NCI-H748 treated with DMSO at 0.1 percent for 48 hours (cell line): ENCODE measurements at places on chromosomes 2 and 18.

DNA sequence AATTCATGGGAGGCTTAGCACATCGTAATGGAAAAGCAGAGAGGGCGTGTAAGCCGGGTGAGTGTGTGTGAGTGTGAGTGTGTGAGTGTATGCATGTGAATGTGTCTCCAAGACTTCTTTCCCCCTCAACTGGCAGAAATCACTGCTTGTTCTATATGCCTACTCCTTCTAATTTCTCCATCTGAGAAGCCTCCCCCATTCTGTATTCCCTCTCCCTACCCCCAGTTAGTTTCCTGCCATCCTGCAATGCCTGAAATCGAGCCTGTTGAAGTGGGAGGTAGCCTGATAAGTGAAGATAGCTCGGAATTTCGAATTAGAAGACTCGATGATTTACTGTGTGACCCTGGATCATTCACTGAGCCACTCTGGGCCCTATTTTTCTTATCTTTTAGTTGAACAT lies 30.0 kb upstream of the YWHAQ start:
- no peak for DNase-seq

- DNase-seq: no peak
Measured at GRCh38 chr18:49566217-49566770, 4.4 kb downstream of the LIPG start.

- no peak for DNase-seq
Measured at GRCh38 chr2:43343573-43344304, 117.3 kb upstream of the ZFP36L2 start.

DNA sequence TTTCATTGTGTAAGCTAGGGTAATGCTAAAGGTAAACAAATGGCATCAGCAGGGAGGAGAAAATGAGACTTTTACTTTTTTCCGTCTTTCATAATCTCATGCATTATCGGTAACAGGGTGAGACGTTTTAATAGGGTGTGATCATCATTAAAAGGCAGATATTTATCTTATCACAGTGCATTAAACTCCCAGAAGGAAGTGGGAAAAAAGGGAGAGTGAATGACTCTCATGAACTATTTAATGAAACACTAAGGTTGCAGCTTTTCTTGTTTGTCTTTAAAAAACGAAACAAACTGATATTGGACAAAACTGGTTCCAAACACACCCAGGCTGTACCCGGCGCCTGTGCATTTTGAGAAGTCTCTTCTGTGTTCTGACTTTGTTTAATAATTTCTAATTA lies 1936.8 kb upstream of the PIK3C3 start:
- no peak for DNase-seq

- DNase-seq: no peak
Measured at GRCh38 chr2:201127570-201127969, 11.6 kb downstream of the CFLAR start.

GRCh38 chr2:88521445-88522073 lies 69.1 kb upstream of the FOXI3 start:
- DNase-seq: no peak

DNA sequence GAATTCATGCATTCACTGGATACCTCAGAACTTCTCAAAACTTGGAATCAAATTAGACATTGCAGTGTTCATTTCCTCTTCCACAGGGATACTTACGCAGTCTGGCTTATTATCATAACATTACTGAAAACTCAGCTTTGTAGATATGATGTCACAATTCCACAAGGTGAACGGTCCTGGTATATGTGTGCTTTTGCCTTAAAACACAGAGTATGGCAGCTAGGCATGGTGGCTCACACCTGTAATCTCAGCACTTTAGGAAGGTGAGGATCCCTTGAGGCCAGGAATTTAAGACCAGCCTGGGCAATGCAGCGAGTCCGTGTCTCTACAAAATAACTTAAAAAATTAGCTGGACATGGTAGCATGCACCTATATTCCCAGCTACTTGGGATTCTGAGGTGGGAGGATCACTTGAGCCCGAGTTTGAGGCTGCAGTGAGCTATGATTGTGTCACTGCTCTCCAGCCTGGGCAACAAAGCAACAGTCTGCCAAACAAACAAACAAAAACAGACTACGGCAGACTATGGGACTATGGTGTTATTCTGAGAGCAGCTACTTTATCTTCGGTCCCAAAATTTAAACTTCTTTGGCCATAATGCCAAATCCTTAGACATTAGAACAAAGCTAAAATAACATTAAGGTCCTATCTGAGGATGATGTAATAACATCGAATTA lies 1191.9 kb upstream of the SLC39A10 start:
- DNase-seq: no peak
